ENCODE measurements at places on chromosomes 2 and 18.

GRCh38 chr2:109482361-109482861 is 131.4 kb downstream of the SEPTIN10 start:
- peak; percentile 51 for DNase-seq

DNA sequence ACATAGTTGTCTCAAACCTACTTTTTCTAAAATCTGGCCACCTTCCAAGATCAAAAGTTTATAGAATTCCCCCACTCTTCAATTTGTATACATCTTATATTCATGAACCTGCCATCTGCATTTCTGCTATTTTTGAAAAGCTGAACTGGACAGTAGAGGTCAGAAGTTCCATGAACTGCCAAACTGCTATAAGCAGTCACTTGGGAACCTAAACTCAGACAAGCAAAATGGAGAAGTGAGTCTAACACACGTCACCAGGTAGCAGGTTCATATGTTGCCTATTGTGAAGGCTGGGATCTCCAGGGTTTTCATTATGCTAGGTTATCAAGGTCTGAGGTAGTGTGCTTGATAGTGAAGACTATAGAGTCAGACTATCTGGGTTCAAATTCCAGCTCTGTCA is 2.0 kb upstream of the MYO1B start:
- no peak for DNase-seq

- DNase-seq = no peak
Observed at GRCh38 chr2:47088371-47089082, 66.6 kb downstream of the STPG4 start.

DNA sequence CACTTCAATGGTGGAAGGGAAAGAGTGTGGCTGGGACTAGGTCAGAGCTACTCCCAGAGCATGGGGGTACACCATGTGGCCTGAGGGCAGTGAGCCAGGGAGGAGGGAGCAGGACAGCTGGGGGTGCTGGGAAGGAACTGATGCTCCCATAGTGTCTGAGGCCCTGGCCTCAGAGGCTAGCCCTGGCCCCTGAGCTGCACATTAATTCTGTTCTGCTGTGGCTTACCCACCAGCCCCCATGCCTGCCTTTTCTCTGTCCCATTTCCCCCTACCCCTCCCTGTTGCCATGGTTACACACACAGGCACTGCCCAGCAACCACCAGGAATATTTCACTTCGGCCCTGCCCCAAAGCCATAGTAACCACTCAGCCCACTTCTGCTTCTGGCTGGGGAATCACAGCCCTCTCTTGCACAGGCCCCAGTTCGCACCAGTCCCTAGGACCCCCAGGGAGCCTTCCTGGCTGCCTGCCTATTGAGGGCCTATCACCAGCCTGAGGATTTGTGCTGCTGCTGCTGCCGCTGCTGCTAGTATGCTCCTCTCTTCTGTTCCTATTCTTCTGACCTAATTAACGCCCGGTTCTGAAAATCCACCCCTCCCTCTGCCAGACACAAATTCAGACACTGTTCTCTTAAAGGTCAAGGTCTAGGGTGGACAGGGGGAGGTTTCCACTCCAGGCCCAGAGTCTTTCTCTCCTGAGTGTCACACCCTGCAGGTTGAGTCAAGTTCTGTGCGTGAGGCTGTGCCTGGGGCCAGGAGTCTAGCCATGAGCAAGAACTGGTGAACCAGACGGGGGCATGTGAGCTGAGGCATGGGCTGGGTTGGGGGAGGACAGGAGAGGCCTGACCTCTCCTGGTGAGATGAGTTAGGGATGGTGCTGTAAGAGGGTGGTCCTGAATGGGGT is 87.1 kb upstream of the MCFD2 start:
- peak; percentile 45 for DNase-seq

GRCh38 chr18:22952525-22952924 is 19.4 kb downstream of the RBBP8 start:
- no peak for DNase-seq

- no peak for DNase-seq
Observed at GRCh38 chr18:2219706-2220105, 351.6 kb downstream of the METTL4 start.

Data from left cardiac atrium (tissue), 4 donors.